ENCODE measurements at places on chromosomes 6 and 20. TPM values are rescaled to one million over a fixed set of nuclear protein-coding genes. Genes with fewer than 3 reads are reported as not detected.

CASS4 gene
- 2.2 TPM for total RNA-seq

PROKR2 gene
- not detected for total RNA-seq

GPX6 gene
- total RNA-seq, result not detected

- DNase-seq, result no peak
These were observed 680.4 kb upstream of the MAP3K7 start for GRCh38 chr6:91267246-91267645.

DNA sequence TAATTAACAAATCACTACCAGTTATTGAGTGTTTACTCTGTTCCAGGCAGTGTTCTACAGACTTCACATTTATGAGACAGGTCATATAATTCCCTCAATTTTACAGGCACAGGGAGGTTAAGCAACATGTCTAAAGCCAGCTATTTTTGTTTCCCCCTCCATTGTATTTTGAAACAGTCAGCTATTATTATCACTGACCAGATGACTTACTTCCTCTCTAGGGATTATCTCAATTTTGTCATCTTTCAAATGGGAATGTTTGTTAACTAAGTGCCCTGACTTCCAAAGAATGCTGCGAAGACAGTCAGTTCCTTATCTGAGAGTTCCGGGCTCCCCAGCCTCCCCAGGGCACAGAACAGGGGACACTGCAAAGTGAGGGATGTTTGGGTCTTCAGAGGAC lies 5.6 kb upstream of the CNPY3 start:
- DNase-seq, result no peak

GRCh38 chr6:41568585-41569384 lies 22.6 kb downstream of the FOXP4 start:
- DNase-seq, result no peak

DNA sequence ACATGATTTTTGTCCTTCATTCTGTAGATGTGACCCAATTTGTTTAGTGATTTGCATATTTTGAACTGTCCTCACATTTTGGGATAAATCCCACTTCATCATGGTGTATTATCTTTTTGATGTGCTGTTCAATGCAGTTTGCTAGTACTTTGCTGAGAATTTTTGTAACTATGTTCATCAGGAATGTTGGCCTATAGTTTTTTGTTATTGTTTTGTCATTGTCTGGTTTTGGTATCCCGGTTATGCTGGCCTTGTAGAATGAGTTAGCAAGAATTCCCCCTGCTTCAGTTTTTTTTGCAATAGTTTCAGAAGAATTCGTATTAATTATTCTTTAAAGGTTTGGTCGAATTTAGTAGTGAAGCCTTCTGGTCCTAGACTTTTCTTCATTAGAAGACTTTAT lies 11.9 kb downstream of the KIF25 start:
- DNase-seq, result no peak

DNA sequence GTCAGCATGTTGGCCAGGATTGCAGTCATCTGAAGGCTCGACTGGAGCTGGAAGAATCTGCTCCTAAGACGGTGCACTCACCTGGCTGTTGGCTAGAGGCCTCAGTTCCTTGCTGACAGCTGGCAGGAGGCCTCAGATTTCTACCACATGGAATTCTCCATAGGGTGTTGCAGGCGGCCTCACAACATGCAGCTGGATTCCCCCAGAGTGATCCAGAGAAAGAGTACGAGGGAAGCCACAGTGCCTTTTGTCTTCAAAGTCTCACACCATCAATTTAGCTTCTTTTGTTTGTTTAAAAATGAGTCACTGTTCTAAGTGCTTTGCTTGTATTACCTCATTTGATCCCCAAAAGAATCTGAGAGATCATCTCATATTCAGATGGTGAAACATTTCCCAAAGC lies 65.5 kb upstream of the FYN start:
- no peak for DNase-seq

GRCh38 chr6:66849843-66850242 lies 1142.8 kb upstream of the EYS start:
- no peak for DNase-seq

GRCh38 chr6:138656364-138657064 lies 117.1 kb upstream of the CCDC28A start:
- no peak for DNase-seq

- DNase-seq, result peak; percentile 22
These were observed 40.5 kb downstream of the SNAI1 start for GRCh38 chr20:50023116-50023805.

DNA sequence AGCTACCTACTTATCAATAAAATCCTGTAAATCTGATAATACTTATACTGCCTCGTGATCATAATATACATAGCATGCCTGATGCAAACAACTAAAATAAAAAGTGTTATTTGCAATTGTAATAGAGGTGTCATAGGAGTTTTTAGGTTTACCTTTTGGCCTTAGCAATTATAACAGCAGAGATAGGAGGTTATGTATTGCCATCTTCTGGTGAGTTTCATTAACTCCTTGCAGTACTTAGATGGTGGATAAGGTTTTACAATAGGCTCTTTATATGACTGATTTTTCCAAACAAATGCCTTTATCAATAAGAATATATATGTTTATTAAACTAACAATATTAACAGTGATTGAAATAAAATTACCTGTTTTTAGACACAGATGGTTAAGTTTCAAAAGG lies 27.8 kb upstream of the MYCT1 start:
- DNase-seq, result no peak

Measured in breast epithelium (tissue), 4 donors.